ENCODE measurements at places on chromosomes 13 and 19. TPM values are rescaled to one million over a fixed set of nuclear protein-coding genes. Genes with fewer than 3 reads are reported as not detected.

Gene MRI1
- polyA plus RNA-seq, result 70.5 TPM

Gene OR7D2
- 0.09 TPM for polyA plus RNA-seq

Gene IGFL1
- not detected for polyA plus RNA-seq

Gene IGSF23
- not detected for polyA plus RNA-seq

Gene RASIP1
- 0.26 TPM for polyA plus RNA-seq

Gene TNNI3
- polyA plus RNA-seq, result 22.5 TPM

Gene KIR3DL2
- polyA plus RNA-seq, result not detected

Gene SRRM5
- not detected for polyA plus RNA-seq

Gene DAND5
- polyA plus RNA-seq, result not detected

Gene SERTAD3
- polyA plus RNA-seq, result 9.0 TPM

Gene ANGPTL4
- not detected for polyA plus RNA-seq

Gene LENG8
- polyA plus RNA-seq, result 24.2 TPM

Gene FCHO1
- 39.7 TPM for polyA plus RNA-seq

Gene CGB3
- polyA plus RNA-seq, result not detected

Gene FREM2
- 0.19 TPM for polyA plus RNA-seq

Data from neural cell (in vitro differentiated cells).